ENCODE measurements at places on chromosomes 3 and 15.

- DNase-seq = no peak
Measured at GRCh38 chr3:14154276-14154675, 24.1 kb downstream of the XPC start.

DNA sequence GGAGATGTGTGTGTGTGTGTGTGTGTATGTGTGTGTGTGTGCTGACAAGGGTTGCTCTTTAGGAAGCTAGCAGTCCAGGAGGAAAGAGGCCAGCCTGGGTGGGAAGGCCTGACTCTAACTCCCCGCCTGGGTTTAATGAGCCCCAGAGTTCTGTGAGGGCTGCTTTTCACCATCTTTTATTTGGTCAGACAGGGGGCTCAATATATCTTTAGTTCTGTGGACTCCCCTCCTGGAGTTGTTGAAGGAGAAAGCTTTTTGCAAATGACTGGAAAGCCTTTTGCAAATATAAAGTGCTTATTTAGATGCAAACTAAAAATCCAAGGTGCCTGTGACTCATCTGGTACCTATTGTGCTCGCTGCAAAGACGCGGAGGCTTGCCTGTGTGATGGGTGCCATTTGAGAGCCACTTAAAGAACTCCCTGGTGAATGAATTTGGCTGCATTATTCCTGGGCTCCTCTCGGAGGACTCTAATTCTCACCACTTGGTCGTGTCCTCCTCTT is 24.5 kb downstream of the DRD3 start:
- DNase-seq = no peak

GRCh38 chr3:16728770-16729745 is 123.8 kb upstream of the DAZL start:
- no peak for DNase-seq

DNA sequence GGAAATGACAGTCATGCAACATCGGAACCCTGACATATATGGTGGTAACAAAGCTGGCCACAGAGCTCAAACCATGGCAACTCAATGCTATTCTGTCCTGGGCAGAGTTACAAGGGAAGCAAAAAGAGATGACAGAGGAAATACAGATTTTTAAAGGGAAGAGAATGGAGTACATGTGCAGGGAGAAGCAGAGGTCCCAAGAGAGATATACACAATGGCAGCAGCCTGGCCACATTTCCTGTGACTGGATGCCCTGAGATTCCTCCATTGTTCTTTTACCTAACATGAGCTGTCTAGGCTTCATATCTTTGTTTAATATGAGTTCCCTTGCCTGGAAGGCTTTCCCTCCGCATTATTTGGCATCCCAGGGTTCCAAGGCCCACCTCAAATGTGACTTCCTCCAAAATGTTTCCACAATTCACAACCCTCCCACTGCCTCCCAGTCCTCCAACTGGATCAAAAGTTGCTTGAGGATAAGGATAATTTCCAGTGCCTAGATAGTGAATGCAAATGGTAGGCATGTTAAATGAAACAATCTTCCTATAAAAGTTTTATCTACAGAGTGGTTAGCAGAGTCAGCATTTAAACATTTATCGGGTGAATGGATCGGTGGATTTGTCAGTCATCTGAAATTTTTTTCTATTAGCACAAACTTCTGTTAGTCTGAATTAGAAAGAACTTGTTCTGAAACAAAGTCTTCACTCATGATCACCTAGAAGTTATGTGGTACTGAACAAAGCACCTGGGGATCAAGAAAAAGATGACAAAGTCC is 86.2 kb downstream of the DHX30 start:
- DNase-seq = no peak

DNA sequence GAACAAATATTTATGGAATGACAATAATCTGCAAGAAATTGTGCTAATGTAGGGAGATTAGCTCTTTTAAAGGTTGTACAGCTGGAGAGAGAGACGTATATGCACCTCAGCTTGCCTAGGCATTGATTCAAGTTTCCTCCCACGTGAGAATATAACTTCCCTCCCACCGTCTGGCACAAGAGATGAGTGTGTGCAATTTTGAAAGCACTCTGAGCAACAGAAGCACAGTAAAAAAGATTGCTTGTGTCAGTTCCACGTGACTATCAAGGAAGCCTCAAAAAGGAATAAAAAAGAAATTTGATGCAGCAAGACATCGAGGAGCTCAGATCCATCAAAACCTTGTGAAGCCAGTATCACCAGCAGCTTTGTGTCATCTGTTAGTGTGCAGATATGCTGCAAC is 435.3 kb downstream of the TUSC7 start:
- no peak for DNase-seq

DNA sequence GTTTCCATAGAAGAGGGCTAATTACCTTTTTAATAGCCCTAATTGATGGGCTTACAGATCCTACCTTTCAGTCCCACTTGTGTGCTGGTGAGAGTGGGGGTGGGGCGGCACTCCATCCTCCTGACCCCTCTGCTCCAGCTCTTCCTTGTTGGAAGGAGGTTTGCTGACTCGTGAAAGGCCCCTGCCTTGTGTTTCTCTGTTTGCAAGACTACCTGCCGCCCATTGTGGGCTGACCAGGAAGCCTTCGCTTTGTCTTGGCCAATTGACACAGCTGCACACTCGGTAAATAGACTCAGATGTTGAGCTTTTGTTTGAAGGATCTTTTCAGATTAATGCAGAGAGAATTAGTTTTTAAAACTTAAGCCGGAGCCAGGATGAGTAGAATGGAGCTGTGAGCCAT is 197.3 kb upstream of the HES1 start:
- DNase-seq = no peak

- no peak for DNase-seq
Measured at GRCh38 chr3:51954105-51954504, 1.1 kb upstream of the GPR62 start.
